ENCODE measurements at places on chromosomes 2 and 18.

DNA sequence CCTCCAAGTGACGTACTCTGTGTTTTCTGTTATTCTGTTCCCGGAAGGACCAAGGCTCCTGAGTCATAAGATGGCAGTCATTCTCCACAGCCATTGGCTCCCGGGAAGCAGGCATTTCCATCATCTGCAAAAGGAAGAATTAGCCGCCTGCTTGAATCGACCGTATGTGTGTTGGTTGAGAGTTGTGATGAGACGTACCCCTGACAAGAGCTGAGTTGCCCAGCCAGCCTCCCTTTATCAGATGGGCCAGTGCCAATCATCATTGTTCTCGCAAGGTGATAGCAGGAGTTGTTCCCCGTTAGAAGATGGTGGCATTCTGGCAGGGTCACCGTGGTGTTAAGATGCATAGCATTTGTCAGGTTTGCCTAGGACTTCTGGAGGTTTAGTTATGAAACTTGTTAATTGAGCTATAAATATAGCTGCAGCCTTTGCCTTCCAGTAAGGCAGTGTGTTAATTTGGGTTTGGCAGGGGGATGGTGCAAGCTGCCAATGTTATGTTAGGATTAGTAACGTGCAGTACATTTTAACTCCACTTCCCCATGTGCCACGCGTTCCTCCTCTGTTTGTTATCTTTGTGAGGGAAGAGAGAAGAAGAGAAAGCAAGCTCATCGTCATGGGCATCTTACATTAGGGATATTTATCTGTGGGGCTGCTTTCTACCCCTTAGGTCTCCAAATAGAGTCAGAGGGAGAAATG lies 652.7 kb upstream of the FANCL start:
- DNase-seq, result no peak

GRCh38 chr18:65704046-65704445 lies 46.8 kb upstream of the CDH7 start:
- no peak for DNase-seq

- no peak for DNase-seq
These were observed 21.9 kb downstream of the ANTXR1 start for GRCh38 chr2:69034845-69035244.

DNA sequence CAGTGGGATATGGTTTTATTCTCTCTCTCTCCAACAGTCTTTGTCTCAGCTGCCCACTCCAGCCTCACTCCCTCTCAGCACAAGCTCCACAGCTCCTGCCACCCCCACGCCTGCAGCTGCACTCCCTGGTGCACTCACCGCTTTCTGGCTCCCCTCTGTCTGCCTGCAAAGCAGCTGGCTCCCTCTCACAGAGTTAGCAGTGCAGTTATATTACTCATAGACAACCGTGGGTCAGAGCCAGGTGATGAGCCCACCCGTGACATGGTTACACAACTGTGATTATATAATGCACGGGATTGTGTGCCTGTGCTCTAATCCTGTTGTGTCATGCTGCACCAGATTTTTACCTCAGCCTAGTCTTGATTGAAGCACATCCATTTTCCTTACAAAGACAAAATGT lies 276.9 kb upstream of the CHAC2 start:
- peak; percentile 70 for DNase-seq

- no peak for DNase-seq
These were observed 210.1 kb upstream of the STK17B start for GRCh38 chr2:196381464-196381863.

DNA sequence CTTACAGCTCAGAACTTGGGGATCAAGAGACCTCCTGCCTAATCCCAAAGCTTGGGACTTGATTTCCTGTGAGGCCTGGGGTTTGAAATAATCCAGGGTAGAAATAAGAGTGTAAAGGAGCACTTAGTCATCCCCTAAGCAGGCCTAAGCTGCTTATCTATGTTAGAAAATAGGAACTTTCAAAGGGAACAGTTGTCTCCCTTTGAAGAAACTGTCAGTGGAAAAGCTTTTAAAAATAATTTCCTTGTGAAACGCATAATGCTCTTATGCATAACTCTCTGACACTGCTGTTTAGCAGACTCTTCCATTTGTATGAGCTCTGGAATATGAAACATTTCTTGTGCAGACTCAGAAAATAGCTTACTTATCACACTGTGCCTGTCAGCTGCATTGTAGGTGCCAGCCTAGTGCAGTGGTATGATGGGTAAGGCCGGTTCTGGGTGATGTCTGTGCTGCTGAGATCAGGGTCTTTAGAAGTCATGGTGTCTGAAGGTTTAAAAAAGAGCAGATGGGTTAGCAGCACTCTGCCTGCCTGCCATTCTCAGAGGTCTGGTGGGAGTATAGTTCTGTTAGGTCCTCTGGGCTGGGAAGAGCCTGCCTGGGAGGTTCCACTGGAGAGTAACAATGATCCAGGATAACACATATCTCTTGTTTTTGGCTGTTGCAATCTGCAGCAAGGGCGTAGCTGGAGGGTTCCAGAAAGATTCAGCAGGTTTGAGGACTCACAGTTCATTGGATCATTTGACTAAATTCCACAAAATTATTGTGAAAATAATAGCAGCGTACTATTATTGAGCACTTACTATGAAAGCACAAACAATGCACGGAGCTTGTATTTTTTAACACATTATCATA lies 283.2 kb upstream of the MEX3C start:
- no peak for DNase-seq

DNA sequence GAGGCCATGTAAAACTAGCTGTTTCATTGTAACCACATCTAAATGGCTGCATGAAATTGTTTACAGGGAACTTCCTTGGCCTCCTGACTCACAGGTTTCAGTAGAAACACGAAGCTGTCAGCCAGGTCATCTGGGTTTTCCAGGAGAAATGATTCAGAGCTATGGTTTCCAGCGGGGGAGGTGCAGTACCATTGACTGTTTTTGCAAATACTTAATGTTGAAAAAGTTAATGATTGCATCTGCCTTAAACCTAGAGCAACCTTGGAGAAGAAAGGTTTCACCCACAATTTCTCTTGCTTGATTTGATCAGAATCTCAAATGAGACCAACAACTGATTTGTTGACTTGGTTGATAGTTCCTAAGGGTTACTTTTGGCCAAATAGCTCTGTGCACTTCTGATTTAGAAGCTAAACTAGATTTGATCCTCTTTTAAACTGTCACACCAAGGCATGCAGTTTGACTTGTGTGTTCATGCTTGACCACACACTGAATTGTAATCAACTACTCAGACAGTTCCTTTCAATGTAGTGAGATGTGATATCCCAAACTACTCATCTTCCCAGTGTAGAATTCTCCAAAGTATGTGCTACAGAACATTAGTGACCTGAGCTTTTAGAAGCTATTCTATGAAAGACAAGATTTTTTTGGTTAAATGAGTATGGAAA lies 193.5 kb upstream of the CHST9 start:
- DNase-seq, result peak; percentile 86

GRCh38 chr18:10061566-10062140 lies 147.8 kb downstream of the VAPA start:
- no peak for DNase-seq

- DNase-seq, result no peak
These were observed 15.7 kb downstream of the C1QL2 start for GRCh38 chr2:119142824-119143223.

GRCh38 chr2:98580656-98581284 lies 27.5 kb downstream of the COA5 start:
- no peak for DNase-seq

Data from fibroblast of upper back skin (primary cell).